ENCODE measurements at places on chromosomes 11 and 22. TPM values are rescaled to one million over a fixed set of nuclear protein-coding genes. Genes with fewer than 3 reads are reported as not detected.

The PKP3 gene
- 2.5 TPM for total RNA-seq

The CLP1 gene
- 13.6 TPM for total RNA-seq

The PRODH gene
- not detected for total RNA-seq

The UBXN1 gene
- total RNA-seq = 114 TPM

The LMO2 gene
- total RNA-seq = 0.11 TPM

The MYBPC3 gene
- total RNA-seq = not detected

The NTM gene
- 21.2 TPM for total RNA-seq

The IGLL5 gene
- total RNA-seq = not detected

The CLCF1 gene
- total RNA-seq = 8.7 TPM

The UBASH3B gene
- total RNA-seq = 51.8 TPM

The MAP6 gene
- 3.9 TPM for total RNA-seq

The FOLR1 gene
- 0.43 TPM for total RNA-seq

The TRIOBP gene
- 71.3 TPM for total RNA-seq

The PVALB gene
- total RNA-seq = not detected

The TUBA8 gene
- 0.17 TPM for total RNA-seq

The RAB39A gene
- not detected for total RNA-seq

The SLC22A12 gene
- not detected for total RNA-seq

The MS4A3 gene
- total RNA-seq = not detected

The PANX3 gene
- not detected for total RNA-seq

The SCO2 gene
- total RNA-seq = 10.2 TPM

The CHRM4 gene
- total RNA-seq = not detected

The DRD4 gene
- 0.16 TPM for total RNA-seq

The TP53AIP1 gene
- not detected for total RNA-seq

The PAX6 gene
- not detected for total RNA-seq

The SCN3B gene
- not detected for total RNA-seq

The PRR33 gene
- not detected for total RNA-seq

The OR5B21 gene
- total RNA-seq = not detected

The OR52I1 gene
- not detected for total RNA-seq

The EMID1 gene
- not detected for total RNA-seq

The OR51B4 gene
- total RNA-seq = not detected

The C22orf42 gene
- not detected for total RNA-seq

The C22orf23 gene
- total RNA-seq = 0.56 TPM

The RNF121 gene
- 43.0 TPM for total RNA-seq

The TSPO gene
- 407 TPM for total RNA-seq

The PTH gene
- total RNA-seq = not detected

The VSIG10L2 gene
- total RNA-seq = not detected

The CD248 gene
- total RNA-seq = 714 TPM

The UBQLN3 gene
- not detected for total RNA-seq

Data from HFFc6 (cell line).